Nephron progenitor cell (in vitro differentiated cells): ENCODE measurements at places on chromosomes 13 and 19.

GRCh38 chr13:113601166-113602070, 16.9 kb downstream of the TFDP1 start:
- no peak for DNase-seq

DNA sequence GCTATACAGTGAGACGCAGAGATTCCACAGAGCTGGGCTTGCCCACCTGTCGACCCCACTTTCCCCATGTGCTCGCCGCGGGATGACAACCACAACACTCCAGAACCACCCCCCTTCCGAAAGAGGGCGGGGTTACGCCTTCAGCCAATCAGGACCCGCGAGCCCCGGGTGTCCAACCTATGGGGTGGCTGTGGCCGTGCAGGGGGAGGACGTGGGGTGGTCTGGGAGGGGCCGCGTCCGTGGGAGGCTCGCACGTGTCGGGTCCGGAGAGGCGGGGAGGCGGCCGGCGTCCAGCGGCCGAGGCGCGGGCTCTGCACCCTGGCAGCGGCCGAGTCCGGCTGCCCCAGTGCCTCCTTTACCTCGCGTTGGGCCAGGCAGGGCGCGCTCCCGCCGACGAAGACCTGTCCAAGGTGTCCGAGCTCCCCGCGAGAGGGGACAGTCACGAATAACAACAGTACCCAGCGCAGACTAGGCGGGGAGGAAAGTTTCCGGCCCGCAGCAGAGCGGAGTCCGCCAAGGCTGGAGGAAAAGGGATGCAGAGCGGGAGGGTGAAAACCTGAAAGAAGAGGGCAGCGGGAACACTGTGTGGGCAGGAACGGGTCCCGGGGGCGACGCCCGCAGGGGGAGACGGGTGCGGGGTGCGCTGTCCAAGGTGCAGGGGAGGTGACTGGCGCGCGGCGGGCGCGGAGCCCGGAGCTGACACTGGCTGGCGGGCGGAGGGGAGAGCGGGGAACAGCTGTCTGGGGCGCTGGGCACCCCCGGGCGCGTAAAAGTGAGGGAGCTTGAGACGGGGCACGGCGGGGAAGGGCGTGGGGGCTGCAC, 911 bp downstream of the ENOX1 start:
- DNase-seq: peak; percentile 72

- DNase-seq: no peak
Measured at GRCh38 chr13:114131583-114132418, 622 bp downstream of the RASA3 start.

DNA sequence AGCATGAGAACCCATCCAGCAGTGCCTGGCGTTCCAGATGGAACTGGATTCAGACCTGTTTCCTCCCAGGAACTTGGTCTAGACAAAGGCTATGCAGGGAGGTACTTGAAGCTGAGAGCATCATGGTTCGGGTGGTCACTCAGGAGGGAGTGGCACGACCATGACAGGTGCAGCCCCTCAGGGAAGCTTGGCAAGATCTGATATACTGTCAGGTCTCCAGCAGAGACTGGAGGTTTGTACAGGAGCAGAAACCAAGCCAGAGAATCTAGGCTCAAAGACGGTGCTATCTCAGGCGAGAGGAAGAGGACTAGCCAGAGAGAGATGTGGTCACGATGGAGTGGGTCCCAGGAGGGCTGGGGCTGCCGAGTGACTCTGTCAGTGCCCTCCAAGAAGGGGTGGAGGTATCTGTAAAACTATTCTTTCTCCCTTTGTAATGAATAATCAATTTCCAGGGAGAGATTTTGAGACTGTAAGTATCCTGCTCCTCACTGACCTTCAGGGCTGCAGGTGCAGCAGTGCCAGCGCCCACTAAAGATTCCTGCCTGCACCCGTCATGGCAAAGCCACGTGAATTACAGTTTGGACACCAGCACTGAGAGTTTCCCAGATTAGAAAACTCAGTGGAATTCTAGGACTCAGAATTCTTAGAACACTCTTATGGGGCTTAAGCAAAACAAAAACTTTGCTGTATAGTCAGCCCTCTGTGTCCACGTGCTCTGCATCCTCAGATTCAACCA, 10.2 kb upstream of the DCUN1D2 start:
- no peak for DNase-seq

DNA sequence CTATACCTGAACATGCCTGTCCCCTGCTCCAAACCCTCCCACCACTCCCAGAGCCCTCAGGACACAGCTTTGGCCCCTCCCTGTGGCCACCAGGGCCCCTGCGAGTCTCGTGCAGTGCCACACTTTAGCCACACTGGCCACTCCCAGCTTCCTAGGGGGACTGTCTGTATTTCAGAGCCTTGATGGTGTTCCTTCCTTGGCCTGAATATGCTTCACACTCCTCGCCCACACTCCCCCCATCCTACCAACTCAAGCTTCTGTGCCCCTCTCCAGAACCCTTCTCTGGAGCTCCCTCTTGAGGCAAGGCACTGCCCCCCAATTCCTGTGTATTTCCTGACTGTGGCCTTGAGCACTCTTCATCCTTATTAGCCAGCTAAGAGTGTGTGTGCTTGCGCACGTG, 80.2 kb downstream of the DPF1 start:
- no peak for DNase-seq

GRCh38 chr19:19741184-19741583, 8.3 kb upstream of the ZNF14 start:
- no peak for DNase-seq

GRCh38 chr19:51251468-51251820, 564 bp downstream of the SIGLECL1 start:
- DNase-seq: no peak

- no peak for DNase-seq
Measured at GRCh38 chr13:47747901-47748300, 253.2 kb downstream of the SUCLA2 start.

DNA sequence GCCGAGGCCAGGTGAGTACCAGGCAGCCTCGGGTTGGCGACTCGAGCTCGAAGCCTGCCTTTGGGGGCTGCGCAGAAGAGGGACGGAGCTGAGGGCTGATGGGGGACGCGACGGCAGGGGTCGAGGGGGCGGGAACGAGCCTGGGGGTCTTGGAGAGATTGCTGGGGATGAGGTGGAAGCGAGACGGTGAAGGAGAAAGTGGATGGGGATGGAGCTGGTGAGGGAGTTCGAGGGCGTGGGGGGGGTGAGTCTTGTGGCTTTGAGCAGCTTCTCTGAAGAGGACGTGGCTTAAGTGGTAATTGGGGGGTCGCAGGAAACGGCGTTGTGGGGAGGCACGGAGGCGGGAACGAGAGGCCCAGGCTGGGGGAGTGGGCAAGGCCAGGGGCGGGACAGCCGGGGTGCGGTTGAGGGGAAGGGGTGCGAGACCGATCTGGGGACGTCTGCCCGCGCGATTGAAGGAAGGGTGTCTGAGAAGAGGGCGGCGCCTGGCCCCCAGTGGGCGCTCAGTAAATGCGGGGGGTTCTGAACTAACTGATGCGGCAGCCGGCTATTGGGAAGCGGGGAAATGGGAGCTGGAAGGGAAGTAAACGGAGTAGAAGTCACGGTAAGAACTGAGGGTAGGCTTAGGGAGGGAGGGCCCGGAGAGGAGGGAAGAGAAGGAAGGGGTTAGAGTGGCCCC, 426 bp downstream of the MYO9B start:
- DNase-seq: no peak

- DNase-seq: no peak
Measured at GRCh38 chr13:93254775-93255174, 28.2 kb downstream of the GPC6 start.

- no peak for DNase-seq
Measured at GRCh38 chr19:54156953-54157352, 2.6 kb downstream of the LENG1 start.

- no peak for DNase-seq
Measured at GRCh38 chr13:46012404-46012803, 40.1 kb downstream of the ZC3H13 start.

GRCh38 chr13:101492251-101492910, 39.9 kb downstream of the ITGBL1 start:
- no peak for DNase-seq

DNA sequence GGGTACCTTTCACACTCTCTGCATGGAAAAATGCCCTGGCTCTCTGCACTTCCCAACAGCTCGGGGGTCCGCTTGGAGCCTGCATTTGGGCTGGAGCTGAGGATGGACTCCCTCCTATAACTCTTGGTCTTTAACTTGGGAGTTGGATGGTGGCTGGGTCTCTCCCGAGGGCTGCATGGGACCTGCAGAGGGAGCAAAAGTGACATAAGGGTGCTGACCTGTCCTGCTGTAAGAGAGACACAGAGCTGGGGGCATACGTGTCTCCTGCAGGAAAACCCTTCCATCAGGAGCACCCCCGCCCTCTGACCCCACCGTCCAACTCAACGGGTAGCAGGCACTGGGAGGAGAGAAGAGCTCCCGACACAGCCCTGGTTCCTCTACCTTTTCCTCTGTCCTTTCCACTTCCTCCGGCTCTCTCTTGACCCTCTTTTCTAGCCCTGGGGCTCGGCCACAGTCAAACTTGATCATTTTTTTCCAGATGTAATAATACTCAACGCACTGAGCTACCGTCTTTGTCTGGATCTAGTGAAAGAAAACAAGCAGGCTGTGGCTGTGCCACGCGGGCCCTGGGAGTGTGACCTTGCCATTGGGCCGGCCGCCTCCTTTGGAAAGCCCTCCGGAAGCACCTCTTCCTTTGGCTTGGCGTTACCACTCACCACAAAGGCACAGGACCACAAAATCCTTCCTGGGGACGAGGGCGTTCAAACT, 6.8 kb upstream of the NAPA start:
- DNase-seq: no peak

DNA sequence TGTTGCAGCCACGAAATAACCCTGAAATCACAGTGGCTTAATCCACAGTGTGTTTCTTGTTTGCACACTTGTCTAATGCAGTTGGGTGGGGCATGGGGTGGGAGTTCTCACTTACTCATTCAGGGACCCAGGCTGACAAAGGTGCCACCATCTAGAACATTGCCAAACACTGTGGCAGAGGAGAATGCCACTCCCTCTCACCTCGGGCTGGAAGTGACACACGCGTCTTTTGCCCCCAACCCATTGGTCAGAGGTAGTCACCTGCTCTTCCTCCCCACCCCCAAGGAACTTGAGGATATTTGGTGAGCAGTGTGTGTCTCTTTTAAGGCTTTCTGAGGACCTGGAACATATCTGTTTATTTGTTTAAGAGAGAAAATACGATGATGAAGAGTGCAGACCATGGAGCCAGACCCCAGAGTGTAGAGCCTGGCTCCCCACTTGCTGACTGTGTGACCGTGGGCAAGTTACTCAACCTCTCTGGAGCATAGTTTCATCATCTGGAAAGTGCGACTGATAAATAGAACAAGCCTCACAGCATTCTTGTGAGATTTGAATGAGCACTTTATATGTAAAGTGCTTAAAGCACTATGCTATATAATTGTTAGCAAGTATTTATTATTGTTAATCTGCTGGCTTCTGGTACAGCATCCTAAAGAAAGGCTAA, 17.4 kb downstream of the GPR183 start:
- DNase-seq: no peak

GRCh38 chr19:8441725-8442544, 2.8 kb upstream of the HNRNPM start:
- no peak for DNase-seq

- no peak for DNase-seq
Measured at GRCh38 chr13:24005755-24006281, 108.5 kb upstream of the C1QTNF9B start.

DNA sequence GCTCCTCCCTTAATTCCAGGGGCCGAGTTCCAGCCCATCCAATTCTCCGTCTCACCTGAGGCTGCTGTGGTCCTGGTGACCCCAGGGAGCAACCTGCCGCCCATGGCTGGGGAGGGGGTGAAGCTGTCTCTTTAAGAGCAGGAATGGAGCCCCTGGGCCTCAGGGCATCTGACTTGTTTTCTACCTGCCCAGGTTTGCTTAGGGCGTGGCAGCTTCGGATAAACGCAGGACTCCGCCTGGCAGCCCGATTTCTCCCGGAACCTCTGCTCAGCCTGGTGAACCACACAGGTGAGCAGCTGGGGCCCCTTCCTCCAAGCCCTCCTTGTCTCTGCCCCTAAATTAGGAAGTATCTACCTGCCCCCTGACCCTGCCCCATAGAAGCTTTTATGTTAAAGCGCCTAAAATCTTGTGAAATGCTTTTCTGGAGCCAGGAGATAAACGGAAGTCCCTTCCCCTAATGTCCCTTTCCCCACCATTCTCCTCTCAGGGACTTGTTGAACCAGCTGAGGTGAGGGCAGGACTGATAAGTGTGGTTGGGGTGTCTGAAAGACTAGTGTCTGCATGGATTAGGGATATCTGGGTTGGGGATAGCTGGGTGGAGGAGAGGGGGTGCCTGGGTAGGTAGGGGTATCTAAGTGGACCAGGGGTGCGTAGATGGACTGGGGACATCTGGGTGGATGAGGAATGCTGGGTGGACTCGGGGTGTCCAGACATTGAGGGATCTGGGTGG, 614 bp downstream of the FXYD3 start:
- DNase-seq: no peak

- DNase-seq: no peak
Measured at GRCh38 chr13:48263196-48263595, 30.2 kb downstream of the ITM2B start.

- no peak for DNase-seq
Measured at GRCh38 chr19:39969266-39969665, 1.7 kb upstream of the PSMC4 start.

DNA sequence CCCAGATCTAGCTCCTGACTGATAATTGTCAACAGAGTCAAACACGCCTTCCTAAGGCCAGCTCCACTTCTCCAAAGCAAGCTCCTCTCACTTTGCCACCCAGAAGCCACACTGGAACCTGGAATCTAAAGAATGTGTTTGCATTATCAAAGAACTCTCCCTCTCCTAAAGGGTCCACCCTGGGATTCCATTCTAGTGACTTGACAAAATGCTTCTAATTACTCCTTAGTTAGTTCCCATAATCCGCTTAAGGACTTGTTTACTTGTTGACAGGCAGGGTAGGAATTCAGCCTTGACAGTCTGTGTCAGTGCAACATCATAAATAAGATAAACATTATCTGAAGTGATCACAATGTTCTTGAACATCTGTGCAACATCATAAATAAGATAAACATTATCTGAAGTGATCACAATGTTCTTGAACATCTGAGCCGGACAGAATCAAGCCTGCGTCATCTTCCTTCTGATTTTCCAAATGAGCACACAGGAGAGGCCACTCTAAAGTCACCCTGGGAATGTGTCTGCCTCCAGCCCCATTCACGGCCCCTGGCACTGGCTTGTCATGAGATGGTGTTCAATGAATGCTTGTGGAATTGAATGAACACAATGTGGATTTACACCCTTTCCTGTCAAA, 512.1 kb downstream of the IRS2 start:
- DNase-seq: no peak

DNA sequence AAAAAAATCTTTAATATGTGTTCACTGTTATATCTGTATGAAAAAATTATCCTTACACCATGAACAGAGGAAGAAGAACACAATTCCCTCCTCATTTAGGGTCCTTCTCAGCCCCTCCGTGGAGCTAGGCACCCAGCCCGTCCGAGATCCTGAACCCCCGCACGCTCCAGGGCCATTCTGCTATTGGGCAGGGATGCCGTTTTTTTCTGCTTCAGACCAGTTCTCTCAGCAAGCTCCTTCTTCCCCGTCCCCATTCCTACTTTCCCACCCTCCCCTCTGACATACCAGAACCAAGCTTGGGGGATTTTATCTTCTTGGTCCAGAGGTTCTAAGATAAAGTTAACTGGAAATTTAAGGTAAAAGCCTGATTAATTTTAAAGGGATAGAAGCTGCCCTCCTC, 36.2 kb downstream of the ATP12A start:
- no peak for DNase-seq
